Vagina (tissue), 2 donors: ENCODE measurements at places on chromosomes 1 and 21. TPM values are rescaled to one million over a fixed set of nuclear protein-coding genes. Genes with fewer than 3 reads are reported as not detected.

KRTAP12-2 gene
- not detected for total RNA-seq

GRCh38 chr1:18444563-18444962 is 36.2 kb upstream of the KLHDC7A start:
- DNase-seq, result no peak

PDPN gene
- total RNA-seq, result 43.7 TPM

ZNF695 gene
- 0.49 TPM for total RNA-seq

TBX15 gene
- 0.98 TPM for total RNA-seq

DNA sequence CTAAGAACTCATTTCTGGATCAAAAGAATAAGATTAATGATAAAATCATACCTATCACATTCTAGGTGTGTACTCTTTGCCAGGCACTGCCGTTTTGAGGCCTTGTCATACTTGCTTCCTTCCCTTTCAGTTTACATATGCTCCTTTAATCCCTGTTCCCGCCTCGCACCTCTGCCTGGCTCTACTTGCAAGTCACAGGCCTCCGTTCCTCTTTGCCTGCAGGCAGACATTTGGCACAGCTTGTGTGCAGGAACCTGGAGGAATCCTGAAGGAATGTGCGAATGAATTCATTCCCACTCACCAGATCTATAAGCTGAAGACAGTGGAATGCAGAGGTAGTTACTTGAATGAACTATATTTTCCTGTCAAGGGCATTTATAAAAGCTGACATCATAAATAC is 13.8 kb downstream of the WLS start:
- no peak for DNase-seq

CAMK2N1 gene
- 18.9 TPM for total RNA-seq

GRCh38 chr1:79364896-79365295 is 358.4 kb upstream of the ADGRL4 start:
- DNase-seq, result no peak

- DNase-seq, result no peak
These were observed 66.3 kb downstream of the RAVER2 start for GRCh38 chr1:64811131-64811530.

- no peak for DNase-seq
These were observed 1.1 kb upstream of the RCAN3 start for GRCh38 chr1:24501371-24502064.
